CD4-positive, alpha-beta T cell treated with Interleukin-6 at 100 ng/mL for 8 hours (primary cell): ENCODE measurements at places on chromosomes 1 and 21.

DNA sequence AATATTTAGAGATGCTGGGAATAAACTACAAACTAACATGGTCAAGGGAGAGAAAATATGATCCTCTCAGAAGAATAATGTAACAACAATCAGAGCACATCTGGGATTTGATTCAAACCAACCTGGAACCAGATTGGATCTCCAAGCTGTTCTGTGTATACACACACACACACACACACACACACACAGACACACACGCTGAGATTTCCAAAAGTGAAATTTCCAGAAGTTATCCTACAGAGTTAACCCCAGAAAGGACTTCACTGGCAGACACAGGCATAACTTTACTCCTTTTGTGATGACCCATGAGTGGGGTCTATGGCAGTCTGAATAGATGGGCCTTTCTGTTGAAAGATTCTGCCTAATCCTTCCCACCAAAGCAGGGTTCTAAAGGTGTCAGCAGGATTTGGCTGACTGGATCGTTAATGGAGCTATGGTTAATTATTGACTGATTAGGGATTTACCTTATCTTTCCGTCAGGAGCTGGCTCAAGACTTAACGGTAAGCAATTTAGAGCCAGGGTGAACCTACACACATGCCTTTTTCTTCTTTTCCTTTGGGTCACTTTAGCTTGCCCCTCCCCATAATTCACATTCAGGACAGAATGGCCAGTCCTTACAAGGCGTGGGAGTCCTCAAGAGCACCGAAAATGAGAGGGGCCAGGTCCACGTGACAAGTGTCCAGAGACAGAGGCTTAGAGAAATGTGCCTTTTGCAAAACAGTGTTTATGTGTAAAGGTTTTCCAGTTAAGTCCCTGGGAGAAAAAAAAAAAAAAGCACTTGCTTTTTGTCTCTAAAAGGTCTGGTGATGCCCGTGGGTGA, 10.9 kb upstream of the PROX1 start:
- DNase-seq: no peak

DNA sequence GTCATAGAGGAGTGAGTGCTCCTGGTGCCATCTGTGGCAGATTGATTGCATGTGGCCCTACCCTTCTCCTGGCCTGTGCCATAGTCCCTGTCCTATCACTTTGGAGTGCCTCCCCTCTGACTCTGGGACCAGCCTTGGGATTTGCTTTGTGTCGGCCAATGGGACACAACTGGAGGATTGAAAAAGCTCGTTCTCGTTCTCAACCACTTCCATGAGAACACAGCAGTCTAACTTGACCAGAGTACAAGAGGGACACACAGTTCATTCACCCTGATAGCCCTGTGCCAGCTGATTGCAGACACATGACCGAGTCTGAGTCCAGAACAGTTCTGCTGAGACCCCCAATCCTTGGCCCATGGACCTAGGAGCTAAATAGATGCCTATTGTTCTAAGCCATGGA, 47.8 kb downstream of the C1orf198 start:
- DNase-seq: no peak

DNA sequence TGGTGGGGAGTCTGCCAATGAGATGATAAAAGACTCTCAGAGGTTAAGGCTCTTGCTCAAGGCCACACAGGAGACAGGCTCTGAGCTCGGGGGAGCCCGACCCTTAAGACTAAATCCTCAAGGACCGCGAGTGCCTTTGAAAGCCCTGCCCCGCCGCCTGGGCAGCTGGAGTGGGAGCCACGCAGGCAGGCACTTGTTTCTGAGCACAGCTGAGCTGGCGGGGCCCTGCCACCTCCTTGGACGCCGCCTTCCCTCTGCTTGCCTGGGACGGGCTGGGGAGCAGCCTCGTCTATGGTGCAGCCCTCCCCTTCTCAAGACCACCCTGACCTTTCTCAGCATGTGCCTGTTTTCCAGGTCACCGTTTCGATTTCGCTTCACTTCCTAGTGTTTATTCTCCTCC, 169.3 kb downstream of the CAMTA1 start:
- no peak for DNase-seq

GRCh38 chr1:212293579-212293978, 8.4 kb downstream of the PPP2R5A start:
- DNase-seq: no peak

DNA sequence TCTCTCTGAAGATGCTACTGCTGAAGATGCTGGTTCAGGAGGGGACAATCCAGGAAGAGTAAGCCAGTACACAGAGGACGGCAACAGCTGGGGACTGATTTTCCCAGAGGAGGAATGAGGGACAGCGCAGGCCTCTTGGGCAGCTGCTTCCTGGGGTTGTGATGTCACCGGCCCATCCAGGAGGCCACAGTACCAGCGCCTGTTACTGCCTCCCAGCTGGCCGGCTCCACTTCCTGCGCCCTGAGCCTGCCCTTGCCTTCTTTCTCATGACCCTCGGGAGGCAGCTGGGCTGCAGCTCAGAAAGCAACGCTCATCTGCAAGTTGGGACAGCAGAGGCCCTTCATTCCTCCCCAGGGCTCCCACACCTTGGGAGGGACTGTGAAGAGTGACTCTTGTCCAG, 21.9 kb upstream of the ID3 start:
- no peak for DNase-seq

DNA sequence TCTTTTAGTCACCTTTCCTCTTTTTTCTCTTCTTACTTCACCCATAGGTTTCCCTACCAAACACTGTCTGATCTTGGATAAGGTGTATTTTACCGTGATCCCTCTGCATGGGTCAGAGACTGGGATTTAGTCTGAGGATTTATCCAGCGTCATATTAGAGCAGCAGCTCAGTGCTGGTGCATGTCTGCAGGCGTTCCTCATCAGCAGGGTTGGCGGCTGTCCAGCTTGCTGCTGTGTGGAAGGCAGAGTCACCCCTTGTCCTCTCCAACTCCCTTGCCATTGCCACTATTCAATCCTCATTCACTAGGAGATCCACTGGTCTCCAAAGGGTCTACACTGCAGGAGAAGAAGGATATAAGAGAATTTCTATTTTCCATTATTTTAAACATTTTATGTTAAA, 7.3 kb upstream of the FAM78B start:
- no peak for DNase-seq
